ENCODE measurements at places on chromosomes 1 and 21.
A peak's percentile ranks its signal among the peaks of the same experiment; 100 is the strongest.

GRCh38 chr1:221594576-221594975 is 147.3 kb downstream of the DUSP10 start:
- no peak for DNase-seq

DNA sequence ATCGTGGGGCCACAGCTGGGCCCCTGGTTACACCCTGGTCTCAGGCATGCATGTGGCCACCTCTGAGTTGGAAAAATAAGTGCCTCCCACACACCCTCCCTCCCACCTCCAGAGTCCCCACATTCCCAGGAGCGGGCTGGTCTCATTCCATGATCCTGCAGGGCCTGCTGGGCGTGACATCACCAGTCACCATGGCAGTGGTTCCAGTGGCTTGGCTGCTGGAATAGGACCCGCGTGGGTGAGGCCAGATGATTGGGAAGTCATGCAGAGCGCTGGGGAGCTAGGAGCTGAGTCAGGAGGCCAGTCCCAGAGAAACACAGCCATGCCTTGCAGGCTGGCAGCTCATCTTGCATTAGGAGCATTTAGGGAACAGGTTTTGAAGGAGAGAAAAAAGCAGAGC is 125.4 kb upstream of the TMEM51 start:
- DNase-seq, result no peak

GRCh38 chr1:74570797-74571492 is 58.5 kb upstream of the LRRC53 start:
- no peak for DNase-seq

GRCh38 chr1:232689711-232690110 is 59.8 kb upstream of the SIPA1L2 start:
- DNase-seq, result no peak

DNA sequence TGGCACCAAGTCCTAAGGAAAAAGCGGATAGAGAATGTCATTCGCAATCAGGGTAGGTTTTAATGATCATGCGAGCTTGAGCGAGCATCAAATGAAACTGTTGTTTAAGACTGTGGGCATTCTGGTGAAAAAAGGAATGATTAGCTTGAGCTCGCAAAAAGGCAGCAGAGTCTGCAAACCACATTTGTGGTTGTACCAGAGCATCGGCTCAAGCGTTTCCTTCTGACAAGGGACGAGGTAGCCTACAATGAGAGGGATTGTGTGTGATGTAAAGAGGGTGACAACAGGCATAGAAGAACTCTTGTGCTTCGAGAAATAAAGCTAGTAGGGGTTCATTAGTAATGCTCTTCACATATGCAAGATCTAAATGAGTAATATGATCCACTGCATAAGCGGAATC is 11.1 kb upstream of the CD48 start:
- DNase-seq, result no peak

DNA sequence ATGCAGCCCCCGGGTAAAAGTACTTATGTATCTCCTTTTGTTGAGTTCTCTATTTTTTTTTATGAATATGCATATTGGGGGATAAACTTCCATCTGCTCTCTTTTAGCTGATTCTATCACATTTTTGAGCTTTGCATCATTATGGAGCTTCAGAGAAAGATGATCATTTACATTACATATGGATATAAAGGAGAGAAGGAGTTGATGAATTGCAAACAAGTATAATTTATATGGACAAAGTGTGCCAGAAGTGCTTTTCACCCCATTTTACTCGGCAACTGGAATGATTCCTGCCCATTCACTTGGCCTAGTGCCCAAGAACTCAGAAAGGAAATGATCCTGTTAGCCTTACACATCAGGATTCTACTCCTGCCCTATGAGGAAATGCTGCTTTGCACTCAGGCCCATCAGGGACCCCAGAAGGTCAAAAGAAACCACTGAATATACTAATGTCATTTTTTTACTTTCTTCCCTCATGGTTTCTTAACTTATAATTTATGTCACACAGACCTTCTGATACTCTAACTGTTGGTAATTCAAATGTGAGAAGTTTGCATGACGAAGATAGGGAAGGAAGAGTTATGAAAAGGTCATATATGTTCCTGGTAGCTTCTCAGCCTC is 65.6 kb downstream of the SAMSN1 start:
- no peak for DNase-seq

GRCh38 chr1:46942086-46942485 is 810 bp upstream of the CYP4A11 start:
- no peak for DNase-seq

- DNase-seq, result no peak
These were observed 13.1 kb downstream of the STK40 start for GRCh38 chr1:36372617-36373016.

DNA sequence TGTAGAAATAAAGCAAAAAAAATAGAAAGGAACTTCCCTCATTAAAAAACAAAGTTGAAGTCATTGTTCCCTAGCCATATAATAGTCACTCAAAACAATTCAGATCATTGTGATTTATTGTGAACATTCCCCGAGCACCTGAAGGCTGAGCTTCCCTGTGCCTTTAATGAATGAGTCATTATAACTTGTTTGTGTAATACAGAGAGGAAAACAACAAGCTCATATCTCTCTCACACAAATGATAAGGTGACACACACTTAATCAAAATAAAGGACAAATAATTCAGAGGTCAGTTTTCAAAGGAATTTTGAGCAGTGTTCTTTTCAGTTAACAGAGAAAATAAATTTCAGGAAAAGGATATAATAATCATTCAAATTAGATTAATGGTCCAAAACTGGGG is 326.2 kb downstream of the DUSP10 start:
- DNase-seq, result no peak

- DNase-seq, result no peak
These were observed 405.4 kb downstream of the PTPRC start for GRCh38 chr1:199044191-199044590.

GRCh38 chr1:221418346-221418745 is 323.5 kb downstream of the DUSP10 start:
- DNase-seq, result no peak

GRCh38 chr1:10588640-10589039 is 113.9 kb downstream of the PEX14 start:
- DNase-seq, result no peak

DNA sequence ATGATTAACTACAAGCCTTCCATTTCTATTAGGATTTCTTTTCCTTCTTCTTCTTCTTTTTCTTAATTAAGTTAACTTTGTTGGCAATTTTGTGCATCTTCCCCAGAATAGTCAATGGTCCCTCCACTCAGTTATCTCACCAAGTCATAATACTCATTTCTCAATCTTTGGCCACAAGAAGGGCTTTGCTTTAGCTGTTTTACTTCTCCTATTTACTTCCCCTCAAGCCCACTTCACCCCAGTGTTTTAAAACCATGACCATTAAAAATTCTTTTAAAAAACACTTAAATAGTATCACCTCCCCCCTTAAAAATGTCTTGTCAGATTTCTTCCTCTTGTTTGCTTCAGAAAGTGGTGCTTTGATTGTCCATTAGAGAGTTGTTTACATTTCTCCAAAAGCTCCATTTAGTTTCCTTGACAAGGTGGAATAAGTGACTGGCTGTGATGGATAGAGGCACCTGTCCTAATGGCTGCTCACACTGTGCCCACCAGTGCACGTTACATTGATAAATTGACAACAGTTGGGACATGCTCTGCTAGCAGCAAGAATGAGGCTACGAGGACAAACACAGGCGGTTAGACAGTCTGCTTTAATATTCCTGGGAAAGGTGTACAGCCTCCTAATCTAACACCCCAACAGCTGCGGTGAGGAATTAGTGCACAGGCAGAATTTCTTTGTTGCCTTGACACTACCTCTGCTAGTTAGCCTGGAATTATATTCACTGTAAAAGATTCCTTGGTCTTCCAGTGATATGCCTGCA is 354.7 kb downstream of the LMO4 start:
- DNase-seq, result no peak

DNA sequence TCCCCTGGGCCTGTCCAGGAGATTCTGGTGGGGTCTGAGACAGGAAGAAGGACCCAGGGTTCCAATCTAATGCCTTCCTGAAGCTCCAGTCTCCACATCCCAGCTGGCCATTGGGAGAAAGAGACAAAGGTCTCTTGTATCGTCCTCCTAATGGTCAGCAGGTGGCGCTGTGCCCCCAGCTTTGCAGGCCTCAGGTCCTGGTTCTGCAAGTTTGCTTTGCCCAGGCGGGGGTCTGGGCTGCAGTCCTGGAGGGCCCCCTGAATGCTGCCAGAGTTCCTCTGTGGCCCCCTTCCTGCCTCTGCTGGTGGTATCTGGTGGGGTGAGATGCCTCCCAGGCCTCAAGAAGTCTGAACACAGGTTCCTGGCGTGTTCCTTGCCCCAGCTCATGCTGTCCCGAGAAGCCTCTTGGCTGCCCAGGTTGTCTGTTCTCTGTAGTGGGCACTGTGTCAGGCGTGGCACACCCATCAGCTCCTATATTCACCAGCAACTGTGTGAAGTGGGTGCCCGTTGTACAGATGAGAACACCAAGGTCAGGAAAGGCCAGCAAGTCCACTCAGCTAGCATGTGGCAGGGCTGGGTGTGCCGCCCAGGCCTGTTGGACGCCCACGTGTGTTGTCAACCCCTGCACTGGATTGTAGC is 33.8 kb upstream of the CSF3R start:
- peak; percentile 7 for DNase-seq

DNA sequence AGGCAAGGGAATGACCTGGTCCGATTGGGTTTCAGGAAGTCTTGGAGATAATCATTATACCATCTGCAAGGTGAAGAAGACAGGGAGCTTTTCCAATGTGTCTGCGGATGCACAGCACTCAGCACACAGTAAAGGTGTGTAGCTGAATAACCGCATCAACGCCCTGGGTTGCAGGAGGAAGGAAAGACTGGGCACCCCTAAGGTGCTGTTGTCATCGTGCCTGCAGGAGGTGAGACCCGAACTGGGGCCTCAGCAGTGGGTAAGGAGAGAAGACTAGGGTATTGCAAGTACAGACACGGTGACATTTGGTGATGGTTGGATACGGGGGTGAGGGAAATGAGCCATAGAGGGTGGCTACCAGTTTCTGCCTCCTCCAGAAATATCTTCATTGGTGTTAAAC is 1.1 kb upstream of the TRIM62 start:
- DNase-seq, result no peak

GRCh38 chr1:207404849-207405525 is 49.1 kb upstream of the CR2 start:
- no peak for DNase-seq

DNA sequence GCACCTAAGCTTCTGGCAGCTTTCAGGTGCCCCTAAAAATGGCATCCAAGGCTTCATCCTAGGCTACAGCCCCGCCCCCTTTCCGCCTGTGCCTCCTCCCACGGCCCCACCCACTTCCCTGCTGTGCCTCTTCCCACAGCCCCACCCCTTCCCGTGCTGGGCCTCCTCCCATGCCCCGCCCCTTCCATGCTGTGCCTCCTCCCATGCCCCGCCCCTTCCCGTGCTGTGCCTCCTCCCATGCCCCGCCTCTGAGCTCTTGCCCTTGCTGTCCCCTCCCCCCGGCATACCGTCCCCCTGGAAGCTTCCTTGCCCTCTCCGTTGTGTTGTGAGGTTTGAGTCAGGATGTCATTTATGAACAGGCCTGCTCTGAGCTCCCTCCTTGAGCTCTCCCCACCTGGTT is 228.5 kb upstream of the AJAP1 start:
- DNase-seq, result no peak

Data from effector CD4-positive, alpha-beta T cell (primary cell).